CD4-positive, alpha-beta T cell treated with Interleukin-12 subunit alpha and Interleukin-12 subunit beta, for 1 hour (primary cell): ENCODE measurements at places on chromosomes 6 and 20.

GRCh38 chr6:165266191-165266590, 43.2 kb downstream of the C6orf118 start:
- DNase-seq = no peak

DNA sequence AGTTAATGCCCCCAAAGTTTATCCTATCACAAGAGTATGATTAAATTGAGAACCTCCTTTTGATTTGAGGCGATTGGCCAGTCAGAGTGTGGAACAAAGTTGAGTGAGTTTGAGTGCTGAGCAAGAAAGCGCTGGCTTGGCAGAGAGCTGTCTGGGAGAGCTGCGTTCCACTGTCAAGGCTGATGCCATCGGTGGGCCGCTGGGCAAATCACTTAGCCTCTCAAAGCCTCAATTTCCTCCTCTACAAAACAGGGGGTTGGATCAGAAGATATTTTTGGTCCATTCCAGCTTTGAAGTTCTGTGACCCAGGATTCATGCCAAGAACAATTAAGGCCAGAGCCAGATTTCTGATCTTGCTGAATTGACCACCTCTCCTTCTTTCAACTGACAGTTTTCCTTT, 60.2 kb downstream of the TMEM242 start:
- DNase-seq = no peak

- DNase-seq = no peak
These were observed 12.2 kb downstream of the TGIF2 start for GRCh38 chr20:36585410-36586125.

DNA sequence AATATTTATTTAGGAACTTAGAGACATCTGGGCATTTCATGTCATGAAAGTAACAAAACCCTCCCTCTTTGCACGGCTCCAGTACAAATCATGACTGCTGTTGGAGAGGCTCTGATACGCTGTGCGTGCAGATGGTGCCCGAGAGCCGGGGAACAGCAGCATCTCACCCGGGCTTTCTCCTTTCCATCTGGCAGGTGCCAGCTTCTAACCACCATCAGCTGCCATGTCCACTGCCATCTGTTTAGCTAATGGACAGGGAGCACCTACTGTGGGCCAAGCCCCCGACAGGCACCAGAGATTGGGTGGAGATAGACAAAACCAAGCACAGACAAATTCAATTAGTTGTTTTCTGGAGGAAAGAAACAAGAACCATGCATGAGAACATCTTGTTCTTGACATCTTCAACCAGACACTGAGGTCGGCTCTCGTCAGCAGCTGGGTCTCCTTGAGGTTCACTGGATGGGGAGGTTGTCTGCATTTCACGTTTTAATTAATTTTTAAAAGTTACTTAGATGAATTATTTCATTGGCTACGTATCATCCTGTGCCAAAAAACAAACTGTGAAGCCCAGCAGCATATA, 323.7 kb downstream of the THBS2 start:
- DNase-seq = no peak

DNA sequence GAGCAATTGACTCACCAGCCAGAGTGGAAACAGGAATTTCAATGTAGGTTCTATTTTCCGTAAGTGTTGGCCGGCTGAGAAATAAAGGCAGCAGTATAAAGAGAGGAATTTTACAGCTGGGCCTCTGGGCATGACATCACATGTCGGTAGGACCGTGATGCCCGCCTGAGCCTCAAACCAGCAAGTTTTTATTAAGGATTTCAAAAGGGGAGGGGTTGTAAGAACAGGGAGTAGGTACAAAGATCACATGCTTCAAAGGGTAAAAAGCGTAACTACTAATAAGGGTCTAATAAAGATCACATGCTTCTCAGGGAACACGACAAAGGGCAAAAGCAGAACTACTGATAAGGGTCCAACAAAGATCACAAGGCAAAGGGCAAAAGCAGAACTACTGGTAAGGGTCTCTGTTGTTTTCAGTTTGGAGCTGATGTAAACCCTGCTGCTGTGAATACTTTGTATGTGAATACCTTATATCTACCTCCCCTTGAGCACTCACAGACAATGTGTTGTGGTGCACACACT, 9.0 kb upstream of the TULP4 start:
- DNase-seq = no peak
